ENCODE measurements at places on chromosomes 12 and 14.

DNA sequence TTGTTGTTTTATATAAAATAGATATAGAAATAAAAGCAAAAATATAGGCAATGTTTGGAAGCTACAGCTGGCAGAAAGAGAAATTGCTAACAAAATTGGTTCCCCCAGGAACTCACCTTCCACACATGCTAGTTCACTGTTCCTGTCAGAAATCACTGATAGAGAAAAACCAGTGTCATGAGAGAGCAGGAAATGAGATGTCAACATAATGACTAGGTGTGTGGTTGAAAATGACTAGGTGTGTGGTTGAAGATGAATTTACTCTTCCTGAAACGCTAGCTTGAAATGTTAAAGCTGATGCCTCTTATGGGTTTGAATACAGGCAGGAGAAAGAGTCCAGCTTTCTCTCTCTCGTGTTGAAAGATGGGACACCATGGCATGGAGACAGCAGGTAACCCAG lies 216.3 kb downstream of the C12orf42 start:
- no peak for DNase-seq

DNA sequence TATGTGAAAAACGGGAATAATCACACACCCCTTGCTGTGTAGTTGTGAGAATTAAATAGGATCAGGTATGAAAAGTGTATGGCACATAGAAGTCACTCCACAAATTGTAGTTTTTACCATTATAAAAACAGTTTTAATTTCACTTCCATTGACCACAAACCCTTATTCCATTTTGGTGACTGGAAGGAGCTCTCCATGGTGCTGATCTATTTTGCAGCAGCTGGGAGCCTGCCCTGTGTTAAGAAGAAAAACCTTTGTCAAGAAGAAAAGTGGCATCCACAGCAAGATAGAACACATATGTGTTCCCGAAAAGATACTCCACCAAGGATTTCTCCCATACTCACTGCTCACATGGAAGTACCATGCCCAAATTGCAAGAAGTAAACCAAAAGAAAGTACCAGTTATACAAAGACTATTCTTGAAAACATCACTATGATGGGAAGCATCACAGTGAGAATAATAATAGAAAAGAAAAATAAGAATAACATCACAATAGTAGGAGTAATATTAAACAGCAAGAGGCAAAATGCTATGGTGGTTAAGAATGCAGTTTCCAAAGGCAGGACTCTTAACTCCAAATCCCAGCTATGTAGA lies 58.7 kb downstream of the TUNAR start:
- DNase-seq = peak; percentile 22

- no peak for DNase-seq
Measured at GRCh38 chr12:122827258-122827657, 8.0 kb upstream of the HIP1R start.

GRCh38 chr12:90010089-90010488 lies 301.5 kb upstream of the ATP2B1 start:
- no peak for DNase-seq

DNA sequence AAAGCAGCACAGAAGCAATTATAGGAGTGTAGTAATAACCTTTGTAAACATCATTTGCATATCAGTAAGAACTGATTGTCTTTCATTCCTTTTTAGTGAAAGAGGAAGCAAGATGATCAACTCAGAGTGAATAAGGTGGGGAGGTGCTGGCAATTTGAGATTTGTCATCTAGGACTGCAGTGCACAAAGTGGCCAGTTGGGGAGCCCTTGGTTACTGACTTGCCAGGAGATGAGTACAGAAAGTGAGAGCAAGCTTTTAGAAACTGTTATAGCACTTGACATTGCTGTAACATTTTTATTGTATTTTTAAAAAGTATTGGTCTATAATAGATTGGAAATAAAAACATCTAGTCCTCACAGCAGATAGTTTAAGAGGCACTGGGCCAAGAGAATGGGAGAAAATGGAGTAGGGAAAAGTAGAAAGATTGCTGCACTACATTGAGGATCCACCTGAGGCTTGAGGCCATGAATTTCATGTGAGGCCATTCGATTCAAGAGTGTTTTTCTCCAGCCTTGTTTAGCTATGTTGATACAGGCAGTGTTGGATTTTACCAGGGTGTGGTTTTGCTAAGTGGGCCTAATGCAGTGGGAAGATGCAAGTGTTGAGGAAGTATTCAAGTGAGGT lies 98.2 kb downstream of the SNAPC1 start:
- peak; percentile 69 for DNase-seq

GRCh38 chr12:7512553-7512952 lies 9.0 kb upstream of the CD163 start:
- DNase-seq = peak; percentile 88

DNA sequence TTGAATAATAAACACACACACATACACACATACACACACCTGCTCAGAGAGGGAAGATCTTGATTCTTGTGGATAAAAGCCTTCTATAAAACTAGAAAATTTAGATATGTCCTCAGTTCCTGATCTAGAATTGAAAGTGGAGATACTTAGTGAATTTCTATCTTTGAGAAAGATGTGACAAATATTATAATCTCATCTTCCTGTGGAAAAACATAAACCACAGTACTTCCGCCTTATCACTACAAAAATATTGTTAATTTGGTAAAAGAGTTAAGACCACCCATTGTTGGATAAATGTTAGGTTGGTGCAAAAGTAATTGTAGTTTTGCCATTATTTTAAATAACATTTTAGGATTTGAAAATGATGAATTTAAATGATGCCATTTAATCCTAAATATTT lies at the start of gene KLRK1:
Gene KLRK1, minus strand, starts transcription at position 138 of the 400 bp plus-strand sequence. CDS start 1,231 bp downstream, outside the sequence.
- DNase-seq = no peak

DNA sequence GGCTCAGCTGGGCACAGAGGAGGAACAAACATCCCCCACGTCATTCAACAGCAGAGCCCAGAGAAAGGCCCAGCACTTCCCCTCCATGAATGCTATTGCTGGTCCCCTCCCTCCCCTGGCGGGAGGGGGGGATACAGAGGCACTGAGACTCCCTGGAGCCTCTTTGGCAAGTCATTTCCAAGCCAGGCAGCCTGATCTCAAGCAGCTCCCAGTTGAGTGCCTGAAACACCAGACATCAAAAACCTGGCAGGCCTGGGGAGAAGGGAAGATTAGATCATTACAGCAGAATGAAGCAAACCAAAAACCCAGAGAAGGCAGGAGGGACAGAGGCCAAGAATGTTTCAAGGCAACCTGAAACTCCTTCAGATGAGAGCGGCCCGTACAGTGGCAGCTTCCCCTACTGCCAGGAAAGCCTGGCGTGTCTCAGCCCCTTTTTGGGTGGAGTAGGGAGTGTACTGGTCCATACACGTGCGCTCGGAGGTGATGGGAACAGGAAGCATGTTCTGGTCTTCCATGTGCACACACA lies 92.1 kb downstream of the LRRC74A start:
- DNase-seq = peak; percentile 76

- DNase-seq = no peak
Measured at GRCh38 chr14:94307410-94307992, 14.4 kb upstream of the SERPINA10 start.

- no peak for DNase-seq
Measured at GRCh38 chr12:12449533-12450025, 92.7 kb downstream of the BORCS5 start.

- DNase-seq = no peak
Measured at GRCh38 chr14:54908190-54908589, 5.6 kb upstream of the GCH1 start.

- no peak for DNase-seq
Measured at GRCh38 chr12:89103831-89104230, 248.5 kb downstream of the DUSP6 start.

- no peak for DNase-seq
Measured at GRCh38 chr12:45342171-45342570, 126.3 kb downstream of the ANO6 start.

DNA sequence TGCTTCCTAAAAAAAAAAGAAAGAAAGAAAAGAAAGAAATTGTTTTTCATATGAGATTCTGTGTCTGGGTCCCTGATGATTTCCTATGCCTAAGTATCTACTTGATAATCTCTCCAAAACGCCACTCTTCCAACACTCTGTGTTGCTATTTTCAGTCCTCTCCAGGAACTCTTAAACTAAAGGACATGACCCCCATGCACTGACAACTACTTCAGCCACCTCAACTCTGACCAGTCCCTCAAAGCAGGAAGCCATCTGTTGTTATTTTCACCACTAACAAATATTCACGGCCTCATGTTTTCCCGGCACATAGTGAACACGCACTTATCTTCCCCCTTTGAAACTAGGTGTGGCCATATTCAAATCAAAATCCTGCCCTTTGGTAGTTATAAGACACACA lies 259.3 kb downstream of the PPFIA2 start:
- DNase-seq = no peak

- no peak for DNase-seq
Measured at GRCh38 chr12:98060411-98060810, 455.0 kb upstream of the TMPO start.

DNA sequence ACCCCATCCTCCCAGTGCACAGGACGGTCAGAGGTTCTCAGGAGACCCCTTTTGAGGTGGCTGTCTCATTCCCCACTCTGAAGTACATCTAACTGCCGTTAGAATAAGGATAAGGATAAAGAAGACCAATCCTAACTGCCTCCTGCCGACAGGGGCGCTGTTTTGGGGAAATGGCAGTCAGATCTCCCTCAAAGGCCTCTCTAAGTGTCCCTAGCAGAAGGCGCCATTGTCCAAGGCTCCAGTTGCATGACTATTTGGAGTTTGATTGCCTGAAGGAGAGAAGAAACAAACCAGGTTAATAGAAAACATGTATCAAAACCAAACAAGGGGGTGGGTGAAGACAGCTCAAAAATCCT lies 29.1 kb upstream of the KLRB1 start:
- no peak for DNase-seq

GRCh38 chr12:67827820-67828383 lies 161.3 kb upstream of the IFNG-AS1 start:
- DNase-seq = peak; percentile 91

DNA sequence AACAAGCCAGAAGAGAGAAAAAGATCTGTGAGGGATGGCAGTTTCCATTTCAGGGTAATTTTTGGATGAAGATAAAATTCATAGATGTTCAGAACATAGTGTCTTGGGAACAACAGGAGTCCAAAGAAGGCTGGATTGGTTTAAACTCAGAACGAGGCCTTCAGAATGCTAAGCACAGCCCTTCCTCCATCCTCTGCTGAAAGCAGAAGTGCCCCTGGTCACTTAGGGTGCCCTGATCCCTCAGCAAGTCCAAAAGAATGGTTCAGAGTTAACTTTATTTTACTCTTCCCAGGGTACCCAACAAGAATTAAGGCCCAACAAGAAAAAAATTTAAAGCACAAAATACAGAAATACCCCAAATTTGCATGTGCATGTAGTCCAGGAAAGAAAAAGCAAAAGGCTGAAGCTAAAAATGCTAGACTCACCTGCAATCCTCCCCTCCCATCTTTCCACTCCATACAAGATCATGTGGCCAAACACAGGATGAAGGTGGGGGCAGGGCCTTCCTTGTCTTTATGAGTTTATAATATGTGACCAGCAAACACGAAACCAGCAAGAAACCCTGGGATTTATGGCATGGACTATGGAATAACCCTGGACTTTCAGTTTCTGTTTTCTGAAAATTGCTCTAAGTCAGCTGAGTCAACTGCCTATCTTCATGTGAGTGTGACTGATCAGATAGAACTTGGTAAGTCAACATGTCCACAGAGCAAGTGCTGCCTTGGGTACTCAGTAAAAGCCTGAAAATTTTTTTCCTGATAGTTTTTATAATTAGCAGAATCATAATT lies 21.2 kb downstream of the MAX start:
- DNase-seq = no peak

GRCh38 chr12:59928416-59928815 lies 332.6 kb downstream of the SLC16A7 start:
- no peak for DNase-seq

DNA sequence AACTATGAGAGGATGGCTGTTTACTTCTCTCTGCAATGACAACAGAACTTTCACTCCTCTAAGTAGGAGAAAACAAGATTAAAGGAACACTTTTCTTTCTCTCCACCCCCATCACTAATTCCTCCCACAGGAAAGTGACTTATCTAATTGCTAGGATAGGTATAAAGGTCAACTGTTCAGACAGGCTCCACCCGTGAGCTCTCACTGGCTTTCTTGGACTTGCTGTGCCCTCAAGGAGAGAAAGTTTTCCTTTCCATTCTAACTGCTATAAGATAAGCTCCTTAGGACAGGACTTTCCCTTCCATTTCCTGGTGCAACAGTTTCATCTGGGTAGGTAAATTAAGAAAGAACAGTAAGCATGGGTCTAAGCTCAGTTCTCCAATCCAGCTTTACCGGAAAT lies 4.8 kb downstream of the SLC41A2 start:
- DNase-seq = no peak

DNA sequence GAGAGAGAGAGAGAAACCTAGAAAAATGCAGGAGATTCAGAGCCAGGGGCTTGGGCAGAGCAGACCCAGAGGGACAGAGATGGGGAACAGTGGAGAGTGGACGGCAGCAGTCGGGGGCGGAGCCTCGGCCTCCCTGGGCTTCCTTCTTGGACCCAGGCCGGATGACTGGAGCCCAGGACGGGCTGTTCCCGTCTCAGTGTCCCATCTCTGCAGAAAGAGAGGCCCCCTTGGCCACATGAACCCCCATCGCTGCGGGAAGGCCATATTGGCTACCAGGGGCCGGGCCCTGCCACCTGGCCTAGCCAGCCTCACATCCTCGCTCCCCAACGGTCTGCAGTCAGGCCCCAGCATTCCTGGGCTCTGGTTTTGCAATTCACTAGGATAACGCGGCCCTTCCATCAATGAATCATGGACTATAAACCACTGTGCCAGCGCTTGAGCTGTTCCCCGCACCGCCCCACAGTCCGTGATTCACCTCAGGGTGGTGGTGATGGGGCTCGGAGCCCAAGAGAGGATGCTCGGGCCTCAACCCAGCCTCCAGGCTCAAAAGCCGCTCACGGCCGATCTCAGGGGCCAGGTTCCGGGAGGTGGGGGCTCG lies 116.5 kb downstream of the RFLNA start:
- DNase-seq = peak; percentile 97

GRCh38 chr12:106490264-106490663 lies 92.5 kb upstream of the RFX4 start:
- no peak for DNase-seq

- DNase-seq = peak; percentile 90
Measured at GRCh38 chr12:11500188-11500860, 105.0 kb upstream of the PRB2 start.

DNA sequence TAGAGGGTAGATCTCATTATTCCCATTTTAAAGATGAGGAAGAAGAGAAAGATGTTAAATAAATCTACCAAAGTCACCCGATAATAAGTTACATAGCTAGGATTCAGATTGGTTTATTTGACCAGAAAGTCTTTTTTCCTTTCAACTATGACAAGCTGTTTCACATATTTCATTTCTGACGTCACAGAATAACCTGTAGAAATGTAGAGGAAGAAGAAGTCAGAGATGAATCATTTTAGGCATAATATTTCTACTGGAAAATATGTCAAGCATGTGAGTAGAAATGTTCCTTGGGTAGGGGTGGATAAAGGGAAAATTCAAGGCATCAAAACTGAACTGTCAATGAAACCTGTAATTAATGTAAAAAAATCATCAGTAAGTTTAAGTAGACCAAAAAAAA lies 107.0 kb downstream of the MGST1 start:
- DNase-seq = no peak
